ENCODE measurements at places on chromosomes 5 and 9. TPM values are rescaled to one million over a fixed set of nuclear protein-coding genes. Genes with fewer than 3 reads are reported as not detected.

The TMEM171 gene
- 0.43 TPM for total RNA-seq

DNA sequence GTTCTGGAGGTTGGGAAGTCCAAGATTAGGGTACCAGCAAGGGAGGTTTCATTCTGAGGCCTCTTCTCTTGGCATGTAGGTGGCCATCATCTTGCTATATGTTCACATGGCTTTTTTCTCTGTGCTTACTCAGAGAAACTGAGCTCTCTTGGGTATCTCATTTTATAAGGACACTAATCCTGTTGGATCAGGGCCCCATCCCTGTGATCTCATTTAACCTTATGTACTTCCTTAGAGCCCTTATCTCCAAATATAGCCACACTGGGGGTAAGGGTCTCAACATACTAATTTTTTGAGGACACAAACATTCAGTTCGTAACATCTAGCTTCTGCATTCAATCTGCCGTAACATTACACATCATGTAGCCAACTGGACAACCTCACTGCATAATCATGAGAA is 6.6 kb downstream of the DHX29 start:
- H3K4me1 ChIP-seq, result peaks cover 25% of the 10 kb centered on the region
- no peak overlapping the region for H3K27ac ChIP-seq
- H3K36me3 ChIP-seq, result peaks cover 18% of the 10 kb centered on the region

GRCh38 chr5:80193401-80193800 is 62.4 kb downstream of the SERINC5 start:
- DNase-seq, result no peak
- no peaks in the 10 kb centered on the region for H3K27me3 ChIP-seq
- H3K4me3 ChIP-seq, result no peak overlapping the region
- H3K4me1 ChIP-seq, result peaks cover 38% of the 10 kb centered on the region
- H3K27ac ChIP-seq, result peak overlapping the region; percentile 49
- no peaks in the 10 kb centered on the region for H3K36me3 ChIP-seq

- H3K4me1 ChIP-seq, result no peaks in the 10 kb centered on the region
- no peaks in the 10 kb centered on the region for H3K27me3 ChIP-seq
- no peak for DNase-seq
- no peaks in the 10 kb centered on the region for H3K36me3 ChIP-seq
- H3K27ac ChIP-seq, result no peak overlapping the region
Measured at GRCh38 chr9:90680534-90680933, 37.9 kb upstream of the DIRAS2 start.

GRCh38 chr5:151683986-151684588 is 2.6 kb downstream of the SPARC start:
- H3K4me3 ChIP-seq, result peak overlapping the region; percentile 62
- no peak for DNase-seq
- H3K4me1 ChIP-seq, result peaks cover 60% of the 10 kb centered on the region
- H3K36me3 ChIP-seq, result peaks cover 7% of the 10 kb centered on the region

DNA sequence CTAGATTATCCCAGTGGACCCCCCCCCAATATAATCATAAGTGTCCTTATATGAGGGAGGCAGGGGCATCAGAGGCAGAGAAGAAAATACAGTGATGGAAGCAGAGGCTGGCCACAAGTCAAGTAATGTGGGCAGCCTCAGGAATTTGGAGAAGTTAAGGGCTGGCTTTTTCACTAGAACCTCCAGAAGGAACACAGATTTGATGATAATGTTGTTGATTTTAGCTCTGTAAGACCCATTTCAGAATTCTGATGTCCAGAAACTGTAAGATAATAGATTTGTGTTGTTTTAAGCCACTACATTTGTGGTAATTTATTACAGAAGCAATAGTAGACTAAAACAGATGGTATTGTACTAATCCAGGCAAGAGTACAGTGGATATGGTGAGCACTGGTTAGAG is 36.3 kb upstream of the LRRTM2 start:
- no peaks in the 10 kb centered on the region for H3K4me1 ChIP-seq
- H3K27me3 ChIP-seq, result no peaks in the 10 kb centered on the region
- H3K36me3 ChIP-seq, result peaks cover 20% of the 10 kb centered on the region
- DNase-seq, result no peak
- no peak overlapping the region for H3K27ac ChIP-seq

- H3K27ac ChIP-seq, result no peak overlapping the region
- H3K4me3 ChIP-seq, result no peak overlapping the region
- no peaks in the 10 kb centered on the region for H3K27me3 ChIP-seq
- H3K36me3 ChIP-seq, result no peaks in the 10 kb centered on the region
- no peaks in the 10 kb centered on the region for H3K4me1 ChIP-seq
- no peak for DNase-seq
Measured at GRCh38 chr9:89592963-89593726, 11.7 kb upstream of the GADD45G start.

DNA sequence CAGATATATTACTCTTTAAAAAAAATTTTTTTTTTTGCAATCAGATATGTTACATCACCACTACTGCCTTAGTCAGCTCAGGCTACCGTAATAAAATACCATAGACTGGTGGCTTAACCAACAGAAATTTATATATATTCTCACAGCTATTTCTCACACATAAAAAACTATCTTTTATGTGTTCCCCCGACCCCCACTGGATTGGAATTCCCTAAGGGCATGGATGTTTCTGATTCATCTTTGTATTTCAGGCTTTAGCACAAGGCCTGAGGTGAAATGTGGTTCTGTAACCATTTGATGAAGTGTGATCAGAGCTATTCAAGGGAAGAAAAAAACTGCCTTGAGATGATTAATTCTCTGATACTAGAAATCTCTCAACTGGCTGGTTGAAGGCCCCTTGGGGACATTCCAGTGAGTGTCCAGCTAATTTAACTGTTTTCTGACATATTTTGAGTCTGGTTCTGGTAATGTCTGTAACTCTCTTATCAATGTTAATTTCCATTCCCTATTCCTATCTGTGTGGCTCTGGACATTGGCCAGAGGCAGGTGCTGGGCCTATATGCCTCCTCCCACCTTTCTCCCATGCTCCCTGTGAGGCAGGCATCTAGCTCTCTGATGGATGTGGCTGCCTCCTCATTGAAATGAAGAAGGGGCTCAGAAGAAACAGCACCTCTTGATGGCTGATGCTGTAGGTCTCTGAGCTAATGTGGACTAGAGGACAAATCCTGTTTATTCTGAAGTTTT is 2.5 kb downstream of the CD14 start:
- H3K27me3 ChIP-seq, result no peaks in the 10 kb centered on the region
- no peaks in the 10 kb centered on the region for H3K36me3 ChIP-seq
- no peak for DNase-seq

GRCh38 chr9:122096620-122097415 is 3.7 kb upstream of the TTLL11 start:
- H3K4me3 ChIP-seq, result no peak overlapping the region
- H3K27me3 ChIP-seq, result no peaks in the 10 kb centered on the region
- H3K36me3 ChIP-seq, result no peaks in the 10 kb centered on the region
- H3K4me1 ChIP-seq, result peaks cover 16% of the 10 kb centered on the region
- no peak for DNase-seq
- H3K27ac ChIP-seq, result no peak overlapping the region

Measured in upper lobe of right lung (tissue), 1 donor.